Kidney (tissue), 22 donors: ENCODE measurements at places on chromosomes 3 and 15.
A peak's percentile ranks its signal among the peaks of the same experiment; 100 is the strongest.

- peak; percentile 87 for DNase-seq
Measured at GRCh38 chr3:53045518-53046170, at the start of gene SFMBT1. TSS of gene SFMBT1 (minus strand) at chr3:53046073. CDS start at chr3:52969128, 76,945 bp downstream.

- peak; percentile 46 for DNase-seq
Measured at GRCh38 chr3:157128771-157129681, 30.9 kb downstream of the CCNL1 start.

GRCh38 chr3:51668756-51669155 is 2.3 kb upstream of the TEX264 start:
- DNase-seq = no peak

DNA sequence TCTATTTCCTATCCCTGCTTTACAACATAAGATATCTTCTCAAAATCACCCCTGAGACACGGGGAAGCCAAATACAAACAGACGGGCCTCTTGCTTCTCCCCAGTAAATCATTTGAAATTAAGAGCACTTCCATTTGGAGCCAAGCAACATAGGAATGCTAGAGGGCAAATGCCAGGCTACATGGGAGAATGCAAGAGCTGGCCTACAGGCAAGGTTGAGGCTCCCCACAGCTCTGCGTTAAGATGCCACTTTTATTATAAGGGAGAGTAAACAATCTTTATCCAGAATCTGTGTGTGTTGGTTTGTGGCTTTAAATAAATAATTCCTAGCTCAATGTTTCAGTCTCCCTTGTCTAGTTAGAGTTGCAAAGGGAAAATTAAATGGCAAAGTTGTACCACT is 305.1 kb upstream of the KCNH8 start:
- no peak for DNase-seq

- DNase-seq = no peak
Measured at GRCh38 chr3:25581823-25582222, 82.9 kb downstream of the TOP2B start.

DNA sequence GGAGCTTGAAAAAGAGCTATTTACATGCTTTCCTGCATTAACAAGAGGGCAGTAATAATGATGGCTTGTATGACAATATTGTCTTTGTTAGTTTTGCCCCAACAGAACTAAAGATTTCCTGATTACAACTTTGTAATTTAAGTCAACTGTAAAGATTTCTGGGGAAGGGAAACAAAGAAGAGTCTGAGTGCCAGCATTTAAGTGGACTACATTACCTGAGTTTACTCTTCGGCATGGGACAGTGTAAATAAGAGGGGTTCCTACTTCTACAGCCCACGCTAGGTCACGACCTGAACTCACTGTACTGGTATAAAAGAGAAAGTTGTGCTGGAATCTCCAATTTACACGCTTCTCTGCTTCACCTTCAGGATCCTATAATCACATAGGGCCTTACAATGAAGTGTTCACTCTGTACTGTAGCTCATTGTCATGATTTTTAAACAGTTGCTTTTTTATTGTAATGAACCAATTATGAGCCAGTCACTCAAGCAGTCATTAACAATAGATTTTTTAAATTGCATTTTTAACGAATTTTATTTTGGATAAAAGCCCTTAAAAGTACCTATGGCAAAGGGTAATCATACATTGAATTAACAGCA is 39.6 kb downstream of the DPH6 start:
- DNase-seq = no peak

GRCh38 chr15:77482570-77482969 is 61.9 kb downstream of the HMG20A start:
- DNase-seq = no peak

GRCh38 chr3:105674437-105675065 is 194.3 kb downstream of the CBLB start:
- no peak for DNase-seq

- DNase-seq = peak; percentile 74
Measured at GRCh38 chr3:13896473-13897154, 16.7 kb upstream of the WNT7A start.

DNA sequence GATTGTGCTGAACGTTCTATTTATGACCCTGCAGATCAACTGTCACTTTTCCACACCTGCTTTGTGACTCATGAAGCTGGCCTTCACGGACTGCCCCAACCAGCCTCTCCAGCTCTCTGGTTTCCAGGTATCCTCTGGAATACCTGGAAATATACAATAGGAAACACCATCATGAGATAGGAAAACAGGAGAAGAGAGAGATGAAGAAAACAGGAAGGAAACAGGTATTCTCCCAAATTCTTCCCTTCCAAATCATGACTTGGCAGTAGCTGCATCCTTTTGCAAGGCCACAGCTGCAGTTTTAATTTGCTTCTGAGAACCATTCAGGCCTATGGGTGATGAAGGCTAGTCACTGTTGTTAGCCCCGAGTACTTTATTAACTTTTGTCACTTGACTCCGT is 909.1 kb downstream of the EPHA3 start:
- DNase-seq = no peak

DNA sequence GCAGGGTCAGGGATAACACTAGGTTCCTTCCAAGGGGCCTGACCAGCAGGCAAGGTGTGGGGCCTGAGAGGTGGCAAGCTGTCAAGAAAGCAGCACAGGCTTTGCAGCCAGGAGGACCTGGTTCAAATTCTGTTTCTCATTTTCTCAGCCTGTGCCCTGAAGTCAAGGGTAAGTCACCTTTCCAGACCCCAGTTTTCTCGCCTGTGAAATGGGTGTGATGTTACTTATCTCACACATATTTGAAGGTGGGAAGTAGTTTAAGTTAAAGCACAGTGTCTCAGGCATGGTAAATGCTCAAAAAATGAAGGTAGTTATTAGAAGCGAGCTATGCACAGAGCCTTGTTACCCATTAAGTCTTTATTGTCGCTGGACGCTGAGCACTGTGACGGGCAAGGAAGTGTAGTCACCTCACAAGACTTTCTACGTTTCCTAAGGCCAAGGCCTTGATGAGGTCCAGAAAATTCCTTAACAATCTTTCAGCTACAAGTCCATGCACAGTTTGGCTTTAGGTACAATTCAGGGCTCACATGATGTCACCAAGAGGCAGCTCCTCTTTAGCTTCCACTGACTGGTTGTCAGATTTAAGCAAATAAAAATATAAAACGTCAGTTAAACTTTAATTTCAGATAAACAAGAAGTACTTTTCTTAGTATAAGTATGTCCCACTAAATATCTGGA is 522.6 kb upstream of the PROK2 start:
- no peak for DNase-seq

GRCh38 chr15:99729920-99730319 is 3.3 kb downstream of the LYSMD4 start:
- peak; percentile 79 for DNase-seq

- DNase-seq = no peak
Measured at GRCh38 chr15:68284616-68285258, 7.2 kb downstream of the FEM1B start.

DNA sequence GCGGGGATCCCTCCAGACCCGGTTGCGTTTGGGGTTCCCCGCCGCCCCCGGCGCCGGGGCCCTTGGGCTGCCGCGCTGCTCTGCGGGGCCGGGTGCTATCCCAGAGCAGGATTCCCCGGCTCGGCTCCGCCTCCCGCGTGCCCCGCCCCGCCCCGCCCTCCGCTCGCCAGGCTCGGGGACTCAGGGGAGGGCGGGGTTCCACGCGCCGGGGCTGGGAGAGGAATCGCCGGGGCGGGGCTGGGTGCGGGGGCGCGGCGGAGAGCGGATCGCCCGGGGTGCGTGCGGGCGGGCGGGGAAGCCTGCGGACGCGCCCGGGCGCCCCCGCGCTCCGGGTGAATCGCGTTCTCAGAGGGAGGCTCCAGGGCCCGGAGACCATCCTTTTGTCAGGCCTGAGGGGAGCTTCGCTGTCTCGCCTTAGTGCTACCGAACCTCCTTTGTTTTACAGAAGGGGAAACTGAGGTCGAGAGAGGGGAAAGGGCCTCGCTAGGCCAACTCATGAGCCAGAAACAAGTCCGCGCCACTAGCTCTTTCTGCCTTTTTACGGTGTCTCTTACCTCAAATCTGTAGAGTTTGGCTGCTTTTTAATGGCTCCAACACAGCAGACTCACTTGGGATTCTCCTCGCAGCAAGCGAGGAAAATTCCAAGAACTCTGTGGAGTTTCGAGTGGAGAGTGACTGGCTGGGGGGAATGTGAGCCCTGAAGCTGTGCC is at the start of gene TMEM158:
TMEM158 (minus strand) TSS at position 82 of the 710 bp plus-strand sequence. CDS start 260 bp downstream, outside the sequence.
- peak; percentile 81 for DNase-seq

DNA sequence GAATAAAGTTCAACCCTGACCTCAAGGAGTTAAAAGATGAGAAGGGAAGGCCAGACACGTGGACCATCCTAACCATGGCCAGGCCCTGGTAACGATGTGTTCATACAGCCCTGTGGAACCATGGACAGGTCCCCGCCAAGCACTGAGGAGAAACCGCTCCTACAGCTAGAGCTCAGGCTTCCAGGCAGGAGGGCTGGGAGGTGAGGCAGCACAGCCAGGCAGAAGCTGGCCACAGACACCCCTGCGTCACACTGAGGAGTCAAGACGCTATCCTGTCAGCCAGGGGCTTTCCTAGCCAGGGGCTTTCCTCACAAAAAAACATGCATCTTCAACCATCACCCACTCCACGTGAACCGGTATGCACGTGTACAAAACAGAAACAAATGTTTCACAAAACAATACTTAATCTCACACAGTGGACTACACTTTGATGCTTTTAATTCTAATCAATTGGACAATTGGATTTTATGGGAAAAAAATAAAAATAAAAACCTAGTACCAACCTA is 73.2 kb downstream of the TBC1D2B start:
- DNase-seq = peak; percentile 40

- DNase-seq = peak; percentile 32
Measured at GRCh38 chr3:18426597-18427193, 1.6 kb upstream of the SATB1 start.

DNA sequence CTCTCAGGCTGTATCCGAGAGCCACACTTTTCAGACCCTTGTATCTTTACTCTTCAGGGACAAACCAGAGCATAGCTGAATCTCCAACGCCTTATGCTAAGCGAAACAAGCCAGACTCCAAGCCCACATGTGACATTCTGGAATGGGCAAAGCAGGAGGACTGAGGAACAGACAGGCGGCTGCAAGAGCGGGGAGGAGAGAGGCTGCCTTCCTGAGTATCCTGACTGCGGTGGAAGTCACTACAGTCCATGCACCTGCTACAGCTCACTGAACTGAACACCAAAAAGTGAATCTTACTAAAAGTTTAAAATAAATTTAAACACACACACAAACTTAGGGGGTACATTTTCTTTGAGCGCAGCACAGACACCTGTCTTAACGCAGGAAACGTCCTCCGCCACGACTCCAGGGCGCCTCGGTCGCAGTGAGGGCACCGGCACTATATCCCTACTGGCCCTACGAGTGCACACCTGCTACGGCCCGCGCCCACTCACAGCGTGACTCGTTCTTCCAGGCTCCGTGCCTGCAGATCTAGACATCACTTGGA is 1.4 kb downstream of the CYFIP1 start:
- DNase-seq = no peak

- DNase-seq = no peak
Measured at GRCh38 chr3:170258105-170258487, 35.9 kb downstream of the PRKCI start.

- DNase-seq = no peak
Measured at GRCh38 chr15:68318931-68319909, 41.7 kb downstream of the FEM1B start.

DNA sequence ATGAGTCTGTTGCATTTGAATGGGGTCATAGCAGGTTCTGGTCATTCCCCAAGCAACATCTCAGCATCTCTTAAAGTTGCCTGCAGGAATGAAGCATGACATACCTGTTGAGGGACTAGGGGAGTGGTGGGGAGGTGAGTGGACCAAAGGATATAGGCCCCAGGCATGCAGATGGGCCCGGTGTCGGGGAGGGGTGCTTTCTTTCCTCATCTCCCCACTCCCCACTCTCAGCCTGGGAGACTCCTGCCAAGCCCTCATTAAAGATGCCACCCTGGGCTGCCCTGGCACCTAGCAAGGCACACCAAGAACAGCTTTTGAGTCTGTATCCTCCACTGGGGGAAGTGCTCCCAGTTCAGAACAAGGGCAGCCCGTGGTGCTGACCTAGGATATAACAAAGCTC is 54.2 kb downstream of the GRIP2 start:
- no peak for DNase-seq

GRCh38 chr3:149764302-149764701 is 12.0 kb upstream of the COMMD2 start:
- DNase-seq = no peak

- no peak for DNase-seq
Measured at GRCh38 chr15:81199031-81199779, 2.5 kb downstream of the IL16 start.

DNA sequence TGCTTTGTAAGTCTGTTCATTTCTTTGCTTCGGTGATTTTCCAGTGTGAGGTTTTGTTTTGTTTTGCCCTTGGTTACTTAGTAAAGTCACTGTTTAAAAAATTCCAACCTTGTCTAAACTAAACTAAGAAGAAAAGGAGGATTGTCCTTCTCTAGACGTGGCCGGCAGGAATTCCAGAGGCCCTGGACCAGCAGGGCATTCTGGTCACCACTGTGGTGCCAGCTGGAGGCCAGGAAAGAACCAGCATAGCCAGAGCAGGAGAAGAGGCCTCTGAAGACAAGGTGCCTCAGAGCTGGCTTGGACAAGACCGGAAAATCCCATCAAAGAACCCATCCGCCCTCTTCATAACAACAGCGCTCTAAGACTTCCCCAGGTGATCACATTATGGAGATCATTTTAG is 8.2 kb downstream of the PLOD2 start:
- DNase-seq = peak; percentile 68

- DNase-seq = no peak
Measured at GRCh38 chr3:74531491-74531890, 83.0 kb downstream of the CNTN3 start.

DNA sequence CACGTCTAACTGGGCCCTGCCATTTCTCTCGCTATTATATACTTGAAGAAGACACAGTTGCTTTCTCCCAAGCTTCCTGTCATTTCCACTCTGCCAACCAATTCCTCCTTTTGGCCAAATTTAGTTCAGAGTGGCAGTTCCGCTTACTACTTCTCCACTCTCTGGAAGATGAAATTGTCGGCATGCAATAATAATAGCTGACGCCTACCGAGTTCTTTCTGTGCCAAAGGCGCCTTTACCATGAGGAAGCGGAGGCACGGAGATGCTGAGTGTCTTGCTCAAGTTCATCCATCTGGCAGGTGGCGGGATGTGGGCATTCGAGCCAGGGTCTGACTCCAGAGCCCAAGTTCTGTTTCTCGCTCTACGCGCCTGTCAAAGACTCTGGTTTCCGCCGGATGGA is 14.6 kb upstream of the NRROS start:
- no peak for DNase-seq

DNA sequence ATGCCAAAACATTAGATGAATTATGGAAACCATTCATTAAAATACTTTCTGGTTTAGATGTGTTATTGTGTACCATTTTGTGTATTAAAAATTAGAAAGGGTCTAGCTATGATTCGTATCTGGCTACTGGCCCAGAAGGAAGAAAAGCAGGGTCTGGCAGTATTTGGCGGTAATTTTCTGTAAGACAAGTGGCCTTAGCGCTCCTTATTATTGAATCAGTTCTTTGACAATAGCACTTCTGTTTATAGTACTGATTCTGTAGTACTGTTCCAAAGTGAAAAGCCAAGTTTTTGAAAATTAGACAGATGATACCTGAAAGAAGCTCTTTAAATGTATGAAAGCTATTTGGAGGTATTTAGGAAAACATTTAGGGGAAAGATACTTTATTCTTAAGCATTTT is 10.2 kb downstream of the GLCE start:
- DNase-seq = no peak

- DNase-seq = peak; percentile 44
Measured at GRCh38 chr15:101003706-101004105, 84.5 kb downstream of the LRRK1 start.
